ENCODE measurements at places on chromosomes 6 and 20.

- ATAC-seq = no peak
Measured at GRCh38 chr20:7226156-7226555, 458.7 kb downstream of the BMP2 start.

GRCh38 chr6:1187293-1188131 lies 124.4 kb upstream of the FOXQ1 start:
- no peak for ATAC-seq

DNA sequence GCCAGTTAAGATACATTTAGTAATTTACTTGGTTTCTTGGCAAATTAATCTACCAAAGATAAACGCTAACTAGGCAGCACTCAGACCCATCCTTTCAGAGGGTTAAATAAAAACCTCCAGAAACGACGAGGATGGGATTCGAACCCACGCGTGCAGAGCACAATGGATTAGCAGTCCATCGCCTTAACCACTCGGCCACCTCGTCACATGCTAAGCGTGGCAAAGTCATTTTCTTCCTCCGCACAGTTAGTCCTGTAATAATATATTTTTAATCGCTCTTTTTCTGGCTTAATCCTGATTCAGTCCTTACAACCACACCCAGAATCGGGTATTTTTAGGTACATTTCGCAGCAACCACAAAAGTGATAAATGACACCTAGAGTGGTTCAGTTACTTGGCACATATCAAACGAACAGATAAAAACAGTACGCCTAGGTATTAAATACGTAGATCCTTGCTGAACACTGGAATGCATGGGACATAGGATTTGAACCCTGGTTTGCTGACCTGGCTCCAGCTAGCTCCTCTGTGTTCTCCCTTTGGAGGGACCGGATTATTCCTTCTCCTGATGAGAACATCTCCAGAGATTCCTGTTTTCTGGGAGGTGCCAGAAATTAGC lies 71.6 kb downstream of the GPX5 start:
- peak; percentile 91 for ATAC-seq

DNA sequence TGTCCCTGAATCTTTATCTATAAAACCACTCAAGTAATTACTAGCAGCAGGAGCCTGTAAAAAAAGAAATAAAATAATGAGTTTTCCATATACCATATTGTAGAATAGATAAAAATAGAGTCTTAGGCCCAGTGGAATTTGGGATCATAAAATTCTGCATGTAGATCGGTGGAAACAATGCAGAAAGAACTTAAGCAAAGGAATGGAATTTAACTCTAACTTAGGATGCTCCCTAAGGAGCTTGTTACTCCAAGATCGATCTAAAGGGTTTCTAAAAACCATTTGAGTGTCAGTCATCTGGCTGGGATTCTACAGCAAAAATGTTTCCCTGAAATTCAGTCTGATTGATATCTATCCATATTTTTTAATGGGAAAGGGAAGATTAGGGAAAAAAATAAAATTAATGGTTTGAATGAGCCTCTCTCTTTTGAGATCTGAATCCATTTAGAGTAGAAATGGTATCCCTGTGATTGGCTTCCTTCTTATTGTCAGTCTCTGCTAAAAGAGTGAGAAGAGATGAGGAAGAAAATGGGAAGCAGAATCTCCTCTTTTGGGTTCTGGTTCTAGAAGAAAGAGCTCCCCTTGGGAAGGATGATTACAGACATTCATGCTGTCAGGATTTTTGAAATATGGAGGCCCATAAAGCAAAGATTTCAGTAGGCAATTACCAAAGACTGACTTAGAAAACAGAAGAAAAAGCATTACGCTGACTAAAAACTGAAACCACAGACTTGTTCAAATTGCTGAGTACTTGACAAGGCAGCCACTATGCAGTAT lies 564.3 kb upstream of the MARCKS start:
- no peak for ATAC-seq

- no peak for ATAC-seq
Measured at GRCh38 chr6:34189806-34190503, 44.1 kb upstream of the GRM4 start.

GRCh38 chr6:34288581-34288980 lies 39.8 kb upstream of the SMIM29 start:
- ATAC-seq = no peak

- ATAC-seq = no peak
Measured at GRCh38 chr20:5171790-5172164, 45.0 kb downstream of the CDS2 start.

DNA sequence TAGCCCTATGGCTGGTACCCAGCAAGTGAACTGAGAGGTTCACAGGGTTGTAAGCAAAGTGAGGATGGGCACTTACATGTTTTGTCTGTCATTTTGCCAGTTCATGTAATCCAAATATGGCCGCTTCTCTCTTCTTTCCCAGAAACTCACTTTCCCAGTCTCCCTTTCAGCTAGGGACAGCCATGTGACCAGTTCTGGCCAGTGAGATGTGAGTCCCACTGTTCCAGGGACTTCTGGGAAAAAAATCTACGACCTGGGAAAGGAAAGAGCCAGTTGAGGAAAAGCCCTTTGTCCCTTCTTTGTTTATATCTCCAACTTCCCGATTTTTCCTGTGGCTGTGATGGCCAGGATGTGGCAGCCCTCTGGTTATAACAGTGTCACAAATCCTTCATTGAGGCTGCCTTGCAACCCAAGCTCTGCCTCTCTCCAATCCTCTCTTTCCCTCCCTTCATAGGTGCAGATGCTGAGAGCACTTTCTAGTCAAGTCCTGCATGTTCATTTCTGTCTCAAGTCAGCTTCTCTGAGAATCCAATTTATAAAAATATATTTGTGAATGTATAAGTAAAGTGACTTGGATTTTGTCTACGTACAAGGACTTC lies 148.6 kb upstream of the ZFP64 start:
- no peak for ATAC-seq

- no peak for ATAC-seq
Measured at GRCh38 chr6:71376830-71377229, 88.2 kb downstream of the OGFRL1 start.

GRCh38 chr6:84449220-84449619 lies 221.8 kb upstream of the CEP162 start:
- no peak for ATAC-seq

DNA sequence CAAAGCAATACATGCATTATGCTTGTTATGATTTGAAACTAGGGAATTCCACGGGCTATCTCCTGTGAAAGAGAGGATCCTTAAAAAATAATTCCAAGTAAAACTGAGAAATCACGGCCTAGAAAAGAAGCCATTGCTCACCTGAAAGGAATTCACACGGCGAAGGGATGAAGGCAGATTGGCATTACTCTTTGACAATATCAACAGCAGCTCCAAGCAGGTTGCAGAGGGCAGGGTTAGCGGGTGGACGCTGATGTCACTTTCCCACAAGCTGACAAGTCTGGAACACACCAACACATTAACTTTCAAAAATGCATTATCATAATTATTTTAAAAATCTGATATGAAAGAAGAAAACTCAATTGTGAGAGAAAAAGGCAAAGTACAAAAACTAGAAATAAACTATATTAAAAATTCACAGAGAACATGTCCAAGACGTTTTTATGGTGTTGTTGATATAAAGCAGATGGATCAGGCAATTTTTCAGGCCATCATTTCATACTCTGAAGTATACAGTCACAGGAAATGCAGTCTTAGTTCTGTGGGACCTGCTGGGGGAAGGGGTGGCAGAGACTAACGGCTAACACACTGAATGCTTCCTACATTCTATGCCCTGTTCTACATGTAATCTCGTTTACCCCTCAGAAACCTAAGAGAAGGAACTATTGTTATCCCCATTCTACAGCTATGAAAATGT lies 108.3 kb downstream of the UBE3D start:
- no peak for ATAC-seq

DNA sequence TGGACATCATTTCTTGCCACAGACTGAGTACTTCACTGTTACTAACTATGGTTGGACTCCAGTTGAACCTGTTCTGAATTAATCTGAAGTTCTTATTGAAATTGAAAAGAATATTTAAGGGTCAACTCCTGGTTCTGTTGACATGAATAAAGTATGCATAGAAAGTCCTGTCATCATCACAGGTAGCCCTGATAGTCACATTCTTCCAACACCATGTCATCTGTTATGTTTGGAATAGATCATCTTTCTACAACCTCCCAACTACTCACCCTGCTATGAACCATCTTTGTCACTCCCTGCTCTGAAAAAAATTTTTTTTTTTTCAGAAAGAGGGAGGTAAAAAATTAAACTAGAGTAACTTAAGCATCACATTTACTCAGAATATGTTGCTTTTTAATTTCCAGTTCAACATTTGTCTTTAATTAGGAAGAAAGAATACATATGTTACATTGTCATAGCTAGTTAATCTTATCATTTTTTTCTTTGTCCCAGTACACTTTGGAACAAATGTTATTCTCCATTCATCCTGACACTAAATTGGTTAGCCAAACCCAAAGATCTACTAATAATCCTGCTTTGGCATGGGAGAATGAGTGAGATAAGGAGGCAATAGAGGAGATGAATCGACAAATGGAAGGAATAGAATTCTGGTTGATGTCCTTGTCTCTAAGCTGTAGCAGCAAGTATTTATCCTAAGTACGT lies 775.1 kb upstream of the NRSN1 start:
- no peak for ATAC-seq

All from motor neuron (in vitro differentiated cells).